ENCODE measurements at places on chromosomes 1 and 21. TPM values are rescaled to one million over a fixed set of nuclear protein-coding genes. Genes with fewer than 3 reads are reported as not detected.

GRCh38 chr1:155982106-155982505 lies 3.8 kb upstream of the ARHGEF2 start:
- no peak for DNase-seq

The CACNA1E gene
- not detected for total RNA-seq

The HDGF gene
- total RNA-seq, result 299 TPM

DNA sequence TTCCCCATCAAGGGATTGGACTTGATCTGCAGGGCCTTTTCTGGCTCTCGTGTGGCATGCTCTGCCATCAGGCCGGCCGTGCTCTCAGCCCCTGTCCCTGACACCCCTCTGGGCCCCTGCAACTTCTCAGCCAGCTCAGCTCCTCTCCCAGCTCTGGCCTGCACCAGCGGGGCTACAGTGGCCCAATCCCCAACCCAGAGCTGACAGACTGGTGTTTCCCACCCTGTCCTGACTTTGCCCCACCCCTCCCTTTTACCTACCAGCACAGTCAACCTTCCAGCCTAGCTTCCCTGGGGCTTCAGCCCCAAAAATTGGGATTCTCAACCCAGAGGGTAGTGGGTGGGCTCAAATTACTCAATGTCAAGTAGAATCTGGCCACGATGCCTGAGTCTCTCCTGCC lies 149.3 kb downstream of the SYF2 start:
- DNase-seq, result no peak

DNA sequence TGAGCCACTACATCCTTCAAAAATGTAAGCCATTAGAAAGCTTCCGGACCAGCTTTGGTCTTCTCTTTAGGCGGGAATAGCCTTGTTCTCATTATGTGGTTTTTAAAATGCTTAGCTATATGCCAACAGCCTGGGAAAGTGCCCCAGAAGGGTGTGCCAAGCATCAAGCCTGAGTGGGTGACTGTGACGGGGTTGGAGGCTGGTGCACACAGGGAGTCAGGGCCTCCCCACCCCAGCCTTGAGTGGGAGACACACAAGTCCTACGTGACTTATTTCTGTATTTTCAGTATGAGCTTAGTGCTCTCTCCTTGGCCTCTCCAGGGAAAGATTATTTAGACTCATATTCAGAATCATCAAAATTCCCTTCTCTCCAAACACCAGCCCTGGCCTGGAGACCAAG lies 9.8 kb downstream of the UBASH3A start:
- DNase-seq, result no peak

DNA sequence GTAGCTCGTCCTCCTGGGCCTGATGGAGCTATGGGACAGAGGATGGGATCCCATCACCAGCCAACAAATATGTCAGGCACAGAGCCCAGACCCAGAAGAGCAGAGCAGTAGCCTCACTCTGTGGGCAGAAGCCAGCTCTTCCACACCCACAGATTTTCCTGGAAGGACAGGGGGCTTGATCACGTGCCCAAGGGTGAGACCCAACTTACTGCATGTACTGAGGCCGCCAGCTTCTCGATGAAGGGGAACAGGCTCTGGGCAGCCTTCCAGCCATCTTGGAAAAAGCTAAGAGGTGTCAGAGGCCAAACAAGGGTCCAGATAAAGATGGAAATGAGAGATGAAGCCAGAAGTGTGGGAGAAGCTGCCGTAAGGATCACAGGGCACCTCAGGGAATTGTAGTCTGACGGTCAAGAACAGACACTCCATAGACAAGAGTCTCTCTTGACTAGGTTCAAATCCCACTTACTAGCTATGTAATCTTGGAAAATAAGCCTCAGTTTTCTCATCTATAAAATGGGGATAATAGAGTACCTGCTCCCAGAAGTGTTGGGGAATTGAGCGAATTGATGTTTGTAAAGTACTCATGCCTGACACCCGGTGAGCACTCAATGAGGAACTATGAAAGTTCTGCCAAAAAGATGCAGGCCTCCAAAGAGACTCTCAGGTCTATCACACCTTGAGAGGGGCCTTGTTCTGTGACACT lies 17.0 kb upstream of the TCEA3 start:
- DNase-seq, result peak; percentile 35

GRCh38 chr1:236950365-236950764 lies 53.9 kb downstream of the MT1HL1 start:
- DNase-seq, result no peak

DNA sequence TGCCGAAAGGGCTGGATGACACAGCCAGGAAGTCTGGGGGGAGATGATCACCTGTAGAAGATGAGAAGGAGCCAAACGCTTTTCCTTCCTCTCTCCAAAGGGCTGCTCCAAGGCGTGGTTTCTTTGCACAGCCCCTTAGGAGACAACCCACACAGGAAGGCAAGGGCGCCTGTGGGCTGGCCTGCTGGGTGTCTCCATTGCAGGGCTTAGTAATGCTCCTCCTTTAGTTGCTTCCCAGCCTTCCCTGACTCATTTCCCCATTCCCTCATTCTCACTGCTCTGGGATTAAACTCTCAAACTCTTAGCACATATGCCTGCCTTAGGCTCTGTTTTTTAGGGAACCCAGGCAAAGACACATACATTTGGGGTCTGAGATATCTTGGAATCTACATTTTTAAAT lies 1.7 kb upstream of the CLCA1 start:
- peak; percentile 17 for DNase-seq

The ATXN7L2 gene
- 1.6 TPM for total RNA-seq

DNA sequence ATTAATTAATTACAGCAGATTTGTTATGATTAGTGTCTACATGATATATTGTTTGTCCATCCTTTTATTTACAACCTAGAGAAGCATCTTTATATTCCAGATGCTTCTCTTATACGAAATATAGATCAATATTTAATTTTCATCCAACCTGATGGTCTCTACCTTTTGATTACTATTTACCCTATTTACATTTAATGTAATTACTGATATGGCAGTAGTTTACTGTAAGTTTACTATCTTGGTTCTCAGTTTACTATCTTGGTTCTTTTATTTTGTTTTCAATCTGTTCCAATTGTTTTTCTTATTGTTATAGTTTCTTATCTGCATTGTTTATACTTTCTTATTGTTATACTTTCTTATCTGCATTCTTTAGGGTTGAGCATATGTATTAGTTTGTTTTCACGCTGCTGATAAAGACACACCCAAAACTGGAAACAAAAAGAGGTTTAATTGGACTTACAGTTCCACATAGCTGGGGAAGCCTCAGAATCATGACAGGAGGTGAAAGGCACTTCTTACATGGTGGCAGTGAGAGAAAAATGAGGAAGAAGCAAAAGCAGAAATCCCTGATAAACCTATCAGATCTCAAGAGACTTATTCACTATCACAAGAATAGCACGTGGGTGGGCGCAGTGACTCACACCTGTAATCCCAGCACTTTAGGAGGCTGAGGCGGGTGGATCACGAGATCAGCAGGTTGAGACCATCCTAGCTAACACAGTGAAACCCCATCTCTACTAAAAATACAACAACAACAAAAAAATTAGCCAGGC lies 28.9 kb downstream of the FAF1 start:
- no peak for DNase-seq

DNA sequence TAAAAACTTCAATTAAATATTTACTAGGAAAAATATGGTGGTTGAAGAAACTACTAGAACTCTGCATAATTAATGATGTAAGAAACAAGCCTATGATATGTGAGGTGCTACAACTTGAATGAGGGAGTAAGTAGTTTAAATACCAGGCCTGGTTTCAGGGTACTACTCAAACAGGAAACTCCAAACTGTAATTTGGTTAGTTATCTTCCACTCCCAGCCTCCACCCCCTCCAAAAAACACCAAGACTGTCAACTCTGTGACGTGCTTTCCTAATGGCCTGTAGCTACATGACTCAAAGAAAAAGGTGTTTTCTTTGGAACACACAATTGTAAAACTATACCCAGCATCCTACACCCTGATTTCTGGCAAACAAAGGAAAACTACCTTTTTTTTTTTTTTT lies 55.9 kb upstream of the RCC1 start:
- DNase-seq, result peak; percentile 83

The PRAMEF33 gene
- not detected for total RNA-seq

The ADORA1 gene
- total RNA-seq, result 6.5 TPM

GRCh38 chr1:175363031-175363430 lies 170.5 kb upstream of the KIAA0040 start:
- no peak for DNase-seq

The PLEKHN1 gene
- total RNA-seq, result 0.54 TPM

GRCh38 chr1:228863776-228864175 lies 128.5 kb downstream of the RHOU start:
- DNase-seq, result no peak

DNA sequence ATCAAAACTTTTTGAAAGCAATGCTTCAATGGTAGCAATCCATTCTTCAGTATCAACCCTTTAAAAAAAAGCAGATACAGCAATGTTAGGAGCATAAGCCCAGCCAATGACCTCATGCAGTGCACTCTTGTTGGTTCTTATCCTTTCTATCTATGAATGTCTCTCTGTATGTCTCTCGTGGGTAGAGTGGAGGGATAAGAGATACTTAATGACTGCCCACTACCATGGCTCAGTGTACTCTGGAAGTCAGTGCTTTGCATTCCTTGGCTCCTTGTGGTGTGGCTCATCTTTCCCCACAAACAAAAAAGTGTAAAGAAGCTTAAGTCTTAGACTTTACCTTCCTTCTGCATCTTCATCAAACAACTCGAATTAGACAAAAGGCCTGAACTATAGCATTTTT lies 50.3 kb downstream of the PCSK9 start:
- DNase-seq, result no peak

GRCh38 chr1:53957194-53957818 lies 11.2 kb downstream of the LRRC42 start:
- peak; percentile 65 for DNase-seq

GRCh38 chr21:42654179-42654912 lies 925 bp downstream of the PDE9A start:
- DNase-seq, result no peak

GRCh38 chr1:29786195-29786594 lies 549.9 kb downstream of the PTPRU start:
- DNase-seq, result no peak

The SPRR2B gene
- total RNA-seq, result not detected

The KCNC4 gene
- 6.8 TPM for total RNA-seq

- no peak for DNase-seq
Measured at GRCh38 chr1:27523337-27524020, 33.5 kb upstream of the WASF2 start.

The PTGFR gene
- 77.5 TPM for total RNA-seq

DNA sequence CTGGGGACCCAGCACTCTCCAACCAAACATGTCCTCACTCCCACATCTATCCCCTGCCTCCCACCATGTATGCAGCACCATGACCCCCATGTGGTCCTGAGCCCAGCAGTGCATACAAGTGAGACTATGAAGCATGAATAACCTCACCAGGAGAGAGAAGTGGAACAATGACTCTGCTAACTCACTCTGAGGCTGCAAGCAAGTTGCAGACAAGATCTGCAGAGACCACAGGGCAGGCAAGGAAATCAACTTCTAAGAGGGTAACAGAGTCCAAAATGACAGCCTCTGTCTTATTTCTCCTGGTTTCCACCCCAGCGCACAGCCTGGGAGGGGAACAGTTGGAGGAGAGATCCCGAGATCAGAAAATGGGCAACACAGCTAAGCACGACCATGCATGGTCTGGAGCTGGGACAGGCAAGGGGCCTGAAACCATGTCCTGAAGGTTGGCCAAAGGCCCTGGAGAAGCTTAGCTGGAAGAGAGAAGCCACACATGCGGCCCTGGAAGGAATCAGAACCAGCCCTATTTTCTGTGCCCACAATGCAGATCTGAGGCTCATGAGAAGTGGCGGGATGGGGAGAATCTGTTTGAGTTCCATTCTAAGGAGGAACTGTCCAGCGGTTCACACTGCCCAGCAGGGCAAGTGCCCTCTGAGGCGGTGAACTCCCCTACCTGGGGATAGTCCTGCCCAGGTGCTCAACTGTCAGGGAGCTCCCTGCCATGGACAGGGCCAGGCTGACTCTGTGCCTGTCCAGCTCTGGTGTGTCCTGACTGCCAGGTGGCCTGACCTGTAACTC lies 12.5 kb upstream of the REN start:
- DNase-seq, result no peak

GRCh38 chr1:40748841-40749718 lies 34.5 kb upstream of the KCNQ4 start:
- no peak for DNase-seq

The BCAN gene
- total RNA-seq, result not detected

The CATSPERE gene
- total RNA-seq, result 0.49 TPM

DNA sequence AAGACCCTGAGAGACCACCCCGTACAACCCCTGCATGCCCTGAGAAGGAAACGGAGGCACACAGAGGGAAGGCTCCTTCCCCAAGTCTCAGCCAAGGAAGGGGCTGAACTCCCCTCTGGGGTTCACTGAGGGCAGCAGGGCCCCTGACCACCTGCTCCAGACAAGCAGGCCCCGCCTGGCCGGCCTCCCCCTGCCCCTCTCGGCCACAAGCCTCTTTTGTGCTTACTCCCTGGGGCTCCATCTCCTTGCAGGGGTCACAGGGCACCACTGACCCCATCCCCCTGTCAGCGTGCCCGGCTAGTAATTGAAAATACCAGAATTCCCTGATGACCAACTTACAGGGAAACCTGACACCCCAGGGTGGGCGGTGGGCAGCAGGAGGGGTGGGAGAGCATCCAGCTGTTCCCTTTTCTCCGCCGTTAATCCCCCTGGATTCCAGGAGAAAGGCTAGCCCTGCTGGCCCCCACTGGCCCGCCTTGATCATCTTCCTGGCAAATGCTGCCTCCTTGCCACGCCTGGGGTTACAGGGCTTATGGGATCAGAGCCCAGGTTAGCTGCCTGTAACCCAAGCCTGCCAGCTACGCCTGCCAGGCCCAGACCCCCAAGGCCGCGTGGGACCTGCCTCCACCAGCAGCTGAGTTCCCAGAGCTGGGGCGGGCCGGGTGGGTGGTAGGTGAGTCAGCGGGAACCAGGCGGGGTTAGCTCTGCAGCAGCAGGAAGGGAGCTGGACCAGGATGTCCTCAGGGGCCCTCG lies 96.1 kb downstream of the LACTBL1 start:
- DNase-seq, result peak; percentile 70

DNA sequence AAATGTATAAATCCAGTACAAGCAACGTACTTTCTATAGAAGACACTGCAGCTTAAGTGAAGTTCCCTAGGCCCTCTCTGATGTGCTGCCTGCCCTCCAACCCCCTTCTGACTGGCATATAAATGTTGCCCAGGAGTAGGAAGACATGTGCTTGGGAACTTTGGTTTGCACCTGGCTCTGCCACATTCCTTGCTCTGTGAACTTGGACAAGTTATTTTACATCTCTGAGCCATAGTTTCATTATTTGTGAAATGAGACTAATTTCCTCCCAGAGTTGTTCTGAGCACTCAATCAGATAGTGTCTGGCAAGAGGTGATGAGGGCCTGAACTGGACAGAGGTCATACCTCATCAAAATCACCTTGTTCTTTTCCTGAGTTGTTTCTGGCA lies 3.5 kb upstream of the PHC2 start:
- DNase-seq, result no peak

The TMPRSS15 gene
- total RNA-seq, result not detected

- no peak for DNase-seq
Measured at GRCh38 chr1:44547837-44548236, 126.4 kb downstream of the TMEM53 start.

DNA sequence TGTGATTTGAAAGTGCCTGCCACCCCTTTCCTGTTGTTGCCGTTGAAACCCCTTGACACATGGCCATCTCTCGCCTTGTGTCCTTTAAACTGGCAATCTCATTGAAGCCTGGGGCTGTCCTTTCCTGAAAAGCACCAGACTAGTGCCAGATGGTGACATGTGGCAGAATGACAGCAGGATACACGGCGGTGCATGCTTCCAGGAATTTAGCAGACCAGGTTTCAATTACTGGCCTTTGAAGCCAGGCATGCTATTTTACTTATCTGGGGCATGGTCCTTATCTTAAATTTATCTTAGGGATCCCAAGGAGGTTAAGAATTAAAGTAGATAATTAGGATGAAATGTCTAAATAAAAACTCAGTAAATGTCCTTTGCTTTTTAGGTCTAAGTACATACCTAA lies 15.2 kb downstream of the PLPPR4 start:
- no peak for DNase-seq

All from fibroblast of the aortic adventitia (primary cell).